ENCODE measurements at places on chromosomes 7 and 10.
A peak's percentile ranks its signal among the peaks of the same experiment; 100 is the strongest.

- DNase-seq: no peak
These were observed 142.9 kb upstream of the ITGB1 start for GRCh38 chr10:33100781-33101391.

- DNase-seq: no peak
These were observed 266.7 kb upstream of the INHBA start for GRCh38 chr7:41969561-41970105.

DNA sequence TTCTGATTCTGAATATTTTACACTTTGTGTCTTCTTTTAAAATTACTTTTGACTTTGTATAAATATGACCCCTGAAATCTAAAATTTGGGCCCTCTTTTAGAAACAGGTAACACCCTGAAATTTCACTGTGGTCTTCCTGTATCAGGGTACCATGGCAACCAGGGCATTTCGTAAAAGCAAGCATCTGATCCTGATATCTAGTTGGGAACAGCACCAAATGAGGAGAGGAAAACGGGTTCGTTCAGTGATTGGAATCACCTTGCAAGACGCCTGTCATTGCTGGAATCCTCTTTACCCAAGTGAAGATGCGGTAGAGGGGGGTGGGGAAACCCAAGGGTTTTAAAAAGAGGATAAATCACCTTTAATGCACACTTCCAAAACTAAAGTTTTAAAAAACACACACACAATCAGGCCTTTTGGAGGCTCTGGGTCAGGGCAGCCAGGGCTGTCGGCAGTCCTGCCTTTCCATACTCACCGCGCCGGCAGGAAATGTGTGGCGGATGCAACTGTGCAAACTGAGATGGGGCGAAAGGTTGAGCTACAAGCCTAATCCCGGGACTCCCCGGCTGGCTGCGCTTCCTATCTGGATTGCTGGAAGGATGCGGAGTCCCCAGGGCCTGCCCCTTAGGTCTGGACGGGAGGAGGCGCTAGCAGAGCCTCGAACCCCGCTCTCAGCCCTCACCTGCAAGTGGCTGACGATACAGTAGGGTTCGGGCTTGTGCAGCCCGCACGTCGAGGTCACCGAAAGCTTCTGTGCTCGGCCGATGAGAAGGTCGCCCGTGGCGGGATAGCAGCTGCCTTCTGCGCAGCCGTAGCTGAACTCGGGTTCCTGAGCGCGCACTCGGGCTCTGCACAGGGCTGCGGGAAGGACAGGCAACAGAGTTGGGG is 1.8 kb downstream of the LAMB1 start:
- DNase-seq: no peak

- DNase-seq: no peak
These were observed 15.1 kb downstream of the FAM53B start for GRCh38 chr10:124728830-124729661.

- DNase-seq: no peak
These were observed 66.6 kb downstream of the PWWP2B start for GRCh38 chr10:132463333-132464255.

- DNase-seq: no peak
These were observed 135.8 kb upstream of the GPR26 start for GRCh38 chr10:123530166-123530870.

DNA sequence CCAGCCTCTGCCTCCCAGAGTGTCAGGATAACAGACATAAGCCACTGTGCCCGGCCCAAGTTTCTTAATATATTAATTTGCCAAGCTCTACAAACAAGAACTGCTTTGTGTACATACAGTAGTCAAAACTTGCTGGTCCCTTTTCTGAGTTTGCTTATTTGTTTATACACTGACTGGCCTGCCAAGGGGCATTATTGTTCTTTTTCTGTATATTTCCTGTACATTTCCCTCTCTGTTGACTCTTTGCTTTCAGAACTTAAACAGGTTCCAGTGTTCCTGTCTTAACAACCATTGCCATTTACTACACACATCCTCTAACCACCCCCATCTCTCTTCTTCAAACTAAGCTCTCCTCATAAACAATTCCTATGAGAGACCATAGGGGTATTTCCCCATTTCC is 61.5 kb upstream of the RPA3 start:
- DNase-seq: no peak

DNA sequence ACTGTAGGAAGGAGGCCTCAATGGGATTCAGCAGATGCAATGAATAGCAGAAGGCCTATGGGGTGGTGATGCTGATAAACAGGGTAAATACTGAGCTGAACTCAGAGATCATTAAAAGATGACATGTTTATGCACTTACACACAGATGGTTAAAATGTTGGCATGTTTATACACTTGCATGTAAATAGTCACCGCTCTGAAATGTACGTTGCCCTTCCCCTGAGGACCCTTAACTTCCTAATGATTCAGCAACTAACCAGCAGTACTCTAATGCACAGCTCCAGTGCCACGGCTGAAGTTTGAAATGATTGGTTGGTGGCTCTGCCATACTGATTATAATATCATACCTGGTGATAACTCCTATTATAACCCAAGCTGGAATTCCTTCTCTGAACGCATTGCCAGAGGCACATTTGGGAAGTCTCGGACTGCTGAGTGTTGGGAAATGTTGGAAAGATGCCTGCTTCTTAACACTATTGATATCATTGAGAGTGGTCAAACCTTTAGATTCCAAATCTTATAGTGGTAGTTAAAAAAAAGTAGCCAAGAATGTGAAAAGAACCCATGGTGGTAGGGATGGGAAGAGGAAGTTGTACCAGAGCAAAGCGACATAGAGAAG is 3.7 kb upstream of the CAV1 start:
- DNase-seq: no peak

DNA sequence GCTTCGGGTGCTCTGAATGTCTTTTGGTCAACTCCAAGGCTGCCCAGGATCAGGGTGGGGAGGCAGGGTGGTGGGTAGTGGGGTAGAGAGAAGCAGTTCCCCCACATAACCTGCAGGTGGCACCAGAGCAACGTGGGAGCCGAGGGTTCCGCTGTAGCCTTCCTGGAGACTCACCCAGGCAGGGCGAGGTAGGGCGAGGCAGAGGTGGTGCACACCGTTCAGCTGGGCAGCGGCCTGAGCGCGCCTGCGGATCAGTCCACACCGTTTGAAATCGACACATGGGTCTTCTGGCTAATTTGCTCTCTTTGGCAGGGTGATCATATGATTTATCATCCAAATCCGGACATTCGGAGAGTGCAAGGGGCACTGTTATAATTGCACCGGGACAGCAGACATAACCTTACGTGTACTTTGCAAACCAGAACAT is 41.4 kb upstream of the MAP3K8 start:
- peak; percentile 27 for DNase-seq

GRCh38 chr7:23108995-23109394 is 3.4 kb downstream of the KLHL7 start:
- no peak for DNase-seq

GRCh38 chr7:50164559-50165170 is 71.6 kb upstream of the ZPBP start:
- DNase-seq: no peak

DNA sequence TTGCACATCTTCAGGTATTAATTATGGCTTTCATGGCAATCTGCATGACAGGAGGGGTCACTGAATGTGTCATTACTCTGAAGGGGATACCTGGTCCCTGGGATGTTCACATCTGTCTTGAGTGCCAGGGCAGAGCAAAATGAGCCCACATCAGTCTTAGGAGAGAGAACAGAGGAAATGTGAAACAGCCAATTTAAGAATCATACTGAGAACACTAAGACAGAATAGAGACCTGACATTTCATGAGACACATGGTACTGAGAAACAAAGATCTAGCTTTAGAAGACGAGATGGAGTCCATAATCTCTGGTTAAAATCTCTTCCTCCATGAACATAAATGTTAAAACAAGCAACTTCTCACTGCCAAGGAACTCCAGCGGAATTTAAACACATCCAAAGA is 34.1 kb upstream of the FZD1 start:
- no peak for DNase-seq

DNA sequence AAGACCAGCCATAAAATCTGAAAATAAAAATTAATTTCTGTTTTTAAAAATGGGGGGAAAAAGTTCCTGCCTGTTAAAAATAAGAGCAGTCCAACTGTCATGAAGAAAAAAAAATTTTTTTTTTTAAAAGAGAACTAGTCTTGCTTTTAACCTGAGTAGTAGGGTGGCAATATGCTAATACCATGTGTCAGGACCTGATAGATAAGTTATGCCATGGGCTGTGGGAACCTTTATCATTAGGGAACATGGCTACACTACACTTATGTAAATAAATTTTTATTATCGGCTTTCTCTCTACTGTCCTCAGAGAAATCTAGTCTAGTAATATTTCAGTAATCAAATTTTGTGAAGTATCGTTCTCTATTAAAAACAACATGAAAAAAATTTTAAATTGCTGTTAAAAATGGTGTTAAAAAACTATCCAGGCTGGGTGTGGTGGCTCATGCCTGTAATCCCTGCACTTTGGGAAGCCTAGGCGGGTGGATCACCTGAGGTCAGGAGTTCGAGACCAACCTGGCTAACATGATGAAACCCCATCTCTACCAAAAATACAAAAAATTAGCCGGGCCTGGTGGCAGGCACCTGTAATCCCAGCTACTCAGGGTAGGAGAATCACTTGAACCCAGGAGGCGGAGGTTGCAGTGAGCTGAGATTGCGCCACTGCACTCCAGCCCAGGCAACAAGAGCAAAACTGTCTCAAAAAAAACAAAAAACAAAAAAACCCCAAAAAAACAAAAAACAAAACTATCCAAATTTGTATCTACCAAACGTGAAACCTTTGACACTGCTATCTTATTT is 20.7 kb downstream of the NT5C3A start:
- DNase-seq: no peak

GRCh38 chr10:93541402-93542357 is 24.8 kb upstream of the FFAR4 start:
- peak; percentile 27 for DNase-seq

DNA sequence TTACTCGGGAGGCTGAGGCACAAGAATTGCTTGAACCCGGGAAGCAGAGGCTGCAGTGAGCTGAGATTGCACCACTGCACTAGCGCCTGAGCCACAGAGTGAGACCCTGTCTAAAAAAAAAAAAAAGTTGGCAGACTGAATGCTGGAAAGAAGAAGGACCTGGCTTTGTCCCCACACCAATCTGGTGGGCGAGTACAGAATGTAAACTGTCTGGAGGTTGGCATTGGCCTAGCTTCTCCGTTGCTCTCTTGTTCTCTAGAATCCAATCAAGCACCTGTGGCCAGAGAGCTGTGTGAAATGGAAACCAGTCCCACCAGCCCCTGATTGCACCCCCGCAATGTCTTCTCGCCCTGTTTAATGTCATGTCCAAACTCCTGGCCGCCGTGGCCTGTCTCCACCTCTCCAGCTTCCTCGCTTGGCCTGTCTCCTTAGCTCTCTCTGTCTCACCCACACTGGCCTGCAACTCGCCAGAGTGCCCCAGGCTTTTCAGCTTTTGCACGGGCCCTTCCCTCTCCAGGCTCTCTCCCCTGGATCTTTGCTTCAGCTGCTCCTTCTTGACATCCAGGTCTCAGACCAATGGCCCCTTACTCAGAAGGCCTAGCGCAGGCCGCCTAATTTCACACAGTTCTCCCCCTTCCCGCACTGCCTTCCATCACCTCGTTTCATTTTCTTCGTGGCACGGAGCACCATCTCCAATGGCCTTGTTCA is 670 bp upstream of the AGK start:
- DNase-seq: no peak

GRCh38 chr10:125152450-125153368 is 7.7 kb downstream of the CTBP2 start:
- no peak for DNase-seq

DNA sequence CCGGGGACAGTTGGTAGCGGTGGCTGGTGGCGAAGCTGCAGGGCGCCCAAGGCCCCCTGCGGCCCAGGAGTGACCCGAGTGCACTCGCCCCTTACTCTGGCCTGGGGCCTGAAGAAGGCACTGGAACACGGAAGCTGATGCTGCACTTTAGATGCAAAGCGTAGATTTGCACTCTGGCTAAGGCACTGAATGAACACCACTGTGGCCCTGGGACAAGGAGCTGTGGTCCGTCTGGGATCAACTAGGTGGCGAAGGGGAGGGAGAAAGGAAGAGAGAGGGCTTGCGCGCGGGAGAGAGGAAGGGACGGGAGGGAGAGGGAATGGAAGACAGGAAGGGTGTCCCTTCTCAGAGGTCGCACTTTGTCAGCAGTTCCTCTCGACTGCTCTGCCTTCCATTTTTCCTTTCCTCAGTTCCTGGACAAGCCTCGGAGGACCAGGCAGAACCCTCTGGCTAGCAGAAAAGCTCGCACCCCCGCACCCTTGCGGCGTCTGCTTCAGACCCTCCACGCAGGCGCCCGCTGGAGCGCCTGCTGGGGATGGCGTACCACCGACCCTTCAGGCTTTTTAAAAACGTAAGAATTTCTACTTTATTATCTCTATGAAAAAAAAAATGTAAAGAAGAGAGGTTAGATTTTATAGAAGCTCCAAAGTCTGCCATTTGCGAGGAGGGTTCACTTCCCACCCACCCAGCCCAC is 1.2 kb downstream of the FERD3L start:
- no peak for DNase-seq

DNA sequence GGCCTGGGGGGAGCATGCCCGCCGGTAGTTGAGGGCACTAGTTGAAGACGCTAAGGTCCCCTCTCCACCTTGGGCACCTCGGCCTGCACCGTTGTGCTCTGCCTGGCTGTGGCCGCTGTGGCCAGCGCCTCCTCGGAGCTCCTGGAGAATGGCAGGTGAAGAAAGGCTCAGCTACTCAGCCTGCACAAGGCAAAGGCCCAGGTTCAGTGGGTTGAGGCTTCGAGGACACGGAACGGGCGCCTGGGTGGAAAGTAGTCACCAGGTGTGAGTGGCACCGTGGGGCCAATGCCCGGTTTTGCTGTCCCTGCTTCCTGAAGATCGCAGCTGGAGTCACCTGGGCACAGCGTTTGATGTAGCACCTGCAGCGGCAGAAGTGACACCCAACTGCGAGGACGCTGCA is 12.4 kb upstream of the ZNF716 start:
- DNase-seq: no peak

GRCh38 chr10:130745821-130746220 is 565.7 kb downstream of the TCERG1L start:
- DNase-seq: no peak
